ENCODE measurements at places on chromosomes 13 and 19. TPM values are rescaled to one million over a fixed set of nuclear protein-coding genes. Genes with fewer than 3 reads are reported as not detected.

DNA sequence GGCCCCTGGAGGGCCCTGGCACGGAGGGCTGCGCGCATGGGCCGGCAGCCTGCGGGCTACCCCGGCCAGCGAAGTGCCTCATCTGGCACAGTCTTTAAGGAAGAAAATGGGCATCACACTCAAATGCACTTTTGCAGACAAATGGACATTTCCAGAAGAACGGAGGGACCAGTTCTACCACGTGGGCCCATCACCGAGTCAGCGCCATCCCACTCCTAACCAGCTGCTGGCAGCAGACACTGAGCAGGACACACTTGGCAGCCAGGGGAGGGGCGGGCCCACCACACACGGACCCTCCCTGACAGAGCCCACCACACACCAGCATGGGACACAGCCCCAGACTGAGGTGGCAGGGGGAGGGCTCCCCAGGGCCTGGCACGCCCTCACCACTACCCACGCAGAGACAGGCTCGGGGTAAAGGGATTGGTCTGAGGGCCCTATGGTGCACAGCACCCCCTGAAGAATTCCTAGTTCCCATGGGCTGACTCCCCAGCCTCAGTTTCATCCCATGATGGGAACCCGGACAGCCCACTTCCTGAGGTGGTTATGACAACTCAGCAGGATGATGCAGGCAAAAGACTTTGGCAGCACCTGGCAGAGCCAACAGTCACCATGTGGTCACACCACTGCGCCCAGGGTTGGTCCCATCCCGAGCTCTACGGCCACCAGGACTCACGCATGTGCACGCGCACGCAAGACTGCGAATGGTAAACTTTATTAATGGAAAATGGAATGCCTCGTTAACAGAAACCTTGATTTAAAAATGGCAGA, 18.7 kb upstream of the TINCR start:
- no peak for DNase-seq

TPTE2 gene
- not detected for total RNA-seq

DNA sequence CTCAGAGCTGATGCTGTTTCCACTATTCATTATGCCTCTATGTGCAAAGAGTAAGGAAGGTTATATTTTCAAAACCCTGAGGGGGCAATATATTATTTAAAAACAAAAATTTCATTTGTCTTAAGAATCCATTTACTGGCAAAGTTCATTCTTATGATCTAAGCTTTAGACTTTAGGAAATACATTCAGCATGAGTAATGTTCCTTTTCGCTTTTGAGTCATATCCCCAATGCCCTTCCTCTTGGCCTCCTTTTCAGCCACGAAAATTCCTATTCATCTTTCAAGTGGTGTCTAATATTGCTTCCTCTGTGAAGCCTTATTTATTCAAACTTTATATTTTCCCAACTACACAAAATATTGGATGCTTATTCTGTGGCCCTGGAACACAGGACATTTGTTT, 1317.0 kb downstream of the PCDH9 start:
- peak; percentile 75 for DNase-seq

DNA sequence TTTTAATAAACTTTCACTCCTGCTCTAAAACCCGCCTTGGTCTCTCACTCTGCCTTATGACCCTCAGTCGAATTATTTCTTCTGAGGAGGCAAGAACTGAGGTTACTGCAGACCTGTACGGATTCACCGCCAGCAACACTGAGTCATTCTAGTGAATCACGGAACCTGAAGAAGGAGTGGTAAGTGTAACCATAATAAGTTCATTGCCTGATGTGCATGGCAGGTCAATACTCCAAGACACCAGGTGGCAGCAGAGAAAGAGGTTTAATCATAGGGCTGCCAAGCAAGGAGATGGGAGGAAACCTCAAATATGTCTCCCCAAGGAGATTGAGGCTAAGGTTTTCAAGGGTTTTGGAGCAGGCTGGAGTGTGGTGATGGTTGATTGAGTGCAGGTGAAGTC, 204.3 kb upstream of the IPO5 start:
- DNase-seq = peak; percentile 93
